ENCODE measurements at places on chromosomes 1 and 21.

DNA sequence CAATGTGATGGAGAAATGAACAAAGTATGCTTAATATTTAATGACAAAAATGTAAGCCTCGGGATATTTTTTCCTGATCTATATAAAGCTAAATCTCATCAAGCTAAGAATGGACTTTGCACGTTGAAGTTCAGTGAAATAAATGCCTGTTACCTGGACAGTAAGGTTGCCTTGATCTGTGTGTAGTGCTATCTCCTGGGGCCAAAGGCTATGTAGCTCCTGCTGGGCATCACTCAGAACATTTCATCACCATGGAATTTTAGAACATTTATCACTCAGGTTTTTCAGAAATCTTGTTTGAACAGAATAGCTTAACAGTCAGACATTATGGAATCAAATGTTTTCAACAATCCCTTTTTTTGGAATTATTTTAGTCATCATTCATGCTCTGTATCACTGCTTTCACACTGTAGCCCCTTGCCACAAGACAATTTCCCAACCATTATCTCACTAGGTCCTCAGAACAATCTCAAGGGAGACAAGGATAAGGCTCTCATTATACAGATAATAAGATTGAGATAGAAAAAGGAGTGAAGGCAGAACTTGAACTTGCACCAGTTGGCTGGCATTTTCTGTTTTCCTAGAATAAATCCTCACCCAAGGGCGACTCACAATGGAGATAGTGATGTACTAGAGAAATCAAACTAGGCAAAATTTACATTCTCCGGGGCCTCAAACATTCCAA, 3.7 kb downstream of the OR10J1 start:
- DNase-seq = no peak

GRCh38 chr21:29739176-29739575, 200.6 kb downstream of the GRIK1 start:
- DNase-seq = no peak

DNA sequence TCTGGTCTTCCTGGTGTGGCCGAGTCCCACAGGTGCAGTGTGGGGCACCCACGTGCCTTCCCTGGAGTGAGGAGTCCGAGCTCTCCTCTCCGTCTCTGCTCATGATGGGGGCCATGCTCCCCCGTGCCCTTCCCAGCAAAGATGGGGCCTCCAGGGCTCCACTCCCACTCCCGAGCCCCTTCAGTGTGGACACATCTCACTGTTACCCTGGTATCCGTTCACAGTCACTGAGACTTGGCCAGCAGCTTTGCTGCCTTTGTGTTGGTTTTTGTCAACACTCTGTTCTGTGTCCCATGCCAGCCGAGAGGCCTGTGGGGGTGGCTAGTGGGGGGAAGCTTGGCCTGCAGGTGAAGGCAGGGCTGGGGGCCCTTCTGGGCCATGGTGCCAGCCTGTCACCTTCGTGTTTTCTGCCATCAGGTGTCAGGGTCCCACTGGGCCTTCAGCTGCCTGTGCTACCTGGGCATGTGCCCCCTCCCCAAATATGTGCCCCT, 46.9 kb upstream of the POFUT2 start:
- DNase-seq = no peak

GRCh38 chr1:46528297-46528955, 23.0 kb downstream of the KNCN start:
- no peak for DNase-seq

Measured in mucosa of descending colon (tissue), 3 donors.